ENCODE measurements at places on chromosomes 12 and 14.

GRCh38 chr12:123998991-123999359 lies 26.0 kb downstream of the ZNF664 start:
- DNase-seq: no peak

DNA sequence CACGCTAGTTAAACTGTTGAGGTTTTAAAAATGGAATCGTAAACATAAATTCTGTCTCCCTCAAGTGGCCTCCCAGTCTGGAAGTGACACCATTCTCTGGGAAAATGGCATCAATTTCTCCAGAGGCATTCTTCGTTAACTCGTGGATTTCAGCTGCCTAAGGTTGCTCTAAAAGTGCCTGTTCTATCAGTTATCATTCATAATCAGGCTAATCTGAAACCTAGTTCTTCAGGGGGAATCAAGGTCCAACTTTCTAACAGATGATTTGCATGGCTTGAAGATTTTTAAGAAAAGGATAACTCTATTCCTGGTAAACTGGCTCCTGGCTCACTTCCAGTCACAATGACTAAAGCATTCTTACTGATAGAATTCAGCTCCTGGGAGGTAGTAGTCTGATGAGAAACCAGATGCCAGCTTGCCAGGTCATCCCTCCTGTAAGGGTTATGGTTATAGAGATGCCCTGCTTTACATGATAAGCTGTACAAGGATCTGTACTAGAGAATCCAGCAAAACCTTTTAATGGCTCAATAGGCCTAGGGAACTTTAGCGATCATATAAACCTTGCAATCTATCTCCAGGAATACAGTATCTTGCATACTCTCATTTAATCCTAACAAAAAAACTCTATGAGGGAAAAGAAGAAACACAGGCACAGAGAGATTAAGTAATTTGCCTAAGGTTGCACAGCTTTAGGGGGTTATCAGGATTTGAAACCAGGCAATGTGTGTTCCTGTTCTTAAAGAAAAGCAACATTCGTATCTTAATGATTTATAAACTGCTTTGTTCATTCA lies 1.5 kb downstream of the L3HYPDH start:
- DNase-seq: no peak

- no peak for DNase-seq
Observed at GRCh38 chr12:57479376-57480115, at the start of gene ARHGAP9. TSS of gene ARHGAP9 (minus strand) at chr12:57479866. CDS start at chr12:57479406, 460 bp downstream.

DNA sequence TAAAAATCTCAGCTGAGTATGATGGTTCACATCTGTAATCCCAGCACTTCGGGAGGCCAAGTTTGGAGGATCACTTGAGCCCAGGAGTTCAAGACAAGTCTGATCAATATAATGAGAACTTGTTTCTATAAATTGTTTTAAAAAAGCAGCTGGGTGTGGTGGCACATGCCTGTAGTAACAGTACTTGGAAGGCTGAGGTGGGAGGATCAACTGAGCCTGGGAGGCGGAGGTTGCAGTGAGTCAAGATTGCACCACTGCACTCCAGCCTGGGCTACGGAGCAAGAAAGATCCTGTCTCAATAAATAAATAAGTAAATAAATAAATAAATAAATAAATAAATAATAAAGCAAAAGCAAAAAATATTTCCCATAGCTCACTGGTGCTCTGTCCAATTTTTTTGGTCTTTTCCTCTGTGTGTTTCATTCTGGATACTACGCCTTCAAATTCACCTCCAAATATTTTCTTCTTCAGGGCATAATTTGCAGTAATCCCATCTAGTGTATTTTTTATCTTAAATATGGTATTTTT lies 32.7 kb upstream of the SNX6 start:
- DNase-seq: no peak

DNA sequence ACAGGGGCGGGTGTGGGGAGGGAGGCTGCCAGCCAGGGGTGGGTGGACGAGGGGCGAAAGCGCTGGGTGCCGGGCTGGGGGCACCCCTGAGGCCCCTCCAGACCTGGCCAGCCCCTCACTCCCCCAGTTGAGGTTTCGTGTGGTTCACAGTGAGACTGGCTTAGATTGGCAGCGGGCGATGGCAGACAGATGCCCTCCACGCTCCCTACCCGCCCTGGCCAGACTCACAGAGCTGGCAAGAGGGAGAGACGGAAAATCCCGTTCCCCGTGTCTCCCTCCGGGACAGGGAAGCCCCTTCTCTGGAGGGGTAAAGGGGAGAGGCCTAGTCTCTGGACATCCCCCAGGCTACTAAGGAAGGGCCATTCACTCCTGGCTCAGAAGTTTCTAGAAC lies 33.2 kb upstream of the VPS37B start:
- no peak for DNase-seq

DNA sequence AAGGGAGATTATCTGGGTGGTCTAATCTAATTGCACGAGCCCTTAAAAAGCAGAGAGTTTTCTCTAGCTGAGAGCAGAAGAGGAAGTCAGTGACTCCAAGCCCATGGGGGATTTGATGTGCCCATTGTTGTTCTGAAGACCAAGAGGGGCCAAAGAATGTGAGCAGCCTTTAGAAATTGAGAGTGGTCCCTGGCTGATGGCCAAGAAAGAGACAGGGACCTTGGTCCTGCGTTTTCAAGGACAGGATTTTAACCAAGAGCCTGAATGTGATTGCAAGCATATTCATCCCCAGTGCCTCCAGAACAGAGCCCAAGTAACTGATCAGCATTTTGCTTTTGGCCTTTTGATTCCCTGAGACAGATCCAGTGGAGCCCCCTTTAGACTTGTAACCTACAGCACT lies 1353.9 kb downstream of the AACS start:
- DNase-seq: no peak

Data from stimulated activated CD8-positive, alpha-beta memory T cell treated with anti-CD3 and anti-CD28 coated beads, Interleukin-7, amount 100 ng/mL, for 24 hours (primary cell).